ENCODE measurements at places on chromosomes 7 and 10.

DNA sequence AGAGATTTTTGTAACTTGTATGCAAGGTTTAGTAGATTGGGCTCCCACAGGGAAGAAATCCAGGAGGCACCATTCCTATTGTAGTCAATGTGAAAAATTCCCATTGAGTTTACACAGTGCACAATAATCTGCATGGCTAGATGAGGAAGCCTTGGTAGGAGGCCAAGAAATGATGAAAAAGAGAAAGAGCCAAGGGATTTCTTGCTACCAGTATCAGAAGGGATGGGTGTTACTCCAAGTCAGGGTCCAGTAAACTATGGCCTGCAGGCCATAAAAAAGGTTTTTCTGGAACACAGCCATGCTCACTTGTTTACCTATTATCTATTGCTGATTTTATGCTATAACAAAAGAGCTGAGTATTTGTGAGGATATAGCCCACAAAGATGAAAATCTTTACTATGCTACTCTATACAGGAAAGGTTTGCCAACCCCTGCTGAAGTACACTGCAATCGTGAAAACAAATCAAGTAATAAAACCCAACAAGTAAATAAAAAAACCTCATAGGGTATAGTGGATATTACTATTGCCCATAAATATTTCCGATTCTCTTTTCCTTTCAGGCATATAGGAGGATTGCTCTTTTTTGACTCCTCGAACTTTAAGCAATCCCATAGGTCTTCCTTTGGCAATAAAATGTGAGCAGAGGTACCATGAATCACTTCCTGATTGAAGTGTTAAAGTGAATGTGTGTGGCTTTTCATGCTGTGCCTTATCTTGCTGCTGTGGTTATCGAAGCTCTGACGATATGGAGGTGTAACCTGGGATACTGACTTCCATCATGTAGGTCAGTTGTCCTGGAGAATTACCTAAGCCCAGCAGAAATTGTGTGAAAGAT lies 256.3 kb upstream of the MAGI2 start:
- DNase-seq: no peak

- no peak for DNase-seq
Observed at GRCh38 chr10:114925587-114926586, 12.1 kb upstream of the TRUB1 start.

- peak; percentile 9 for DNase-seq
Observed at GRCh38 chr7:29565982-29566746, 2.5 kb downstream of the PRR15 start.

DNA sequence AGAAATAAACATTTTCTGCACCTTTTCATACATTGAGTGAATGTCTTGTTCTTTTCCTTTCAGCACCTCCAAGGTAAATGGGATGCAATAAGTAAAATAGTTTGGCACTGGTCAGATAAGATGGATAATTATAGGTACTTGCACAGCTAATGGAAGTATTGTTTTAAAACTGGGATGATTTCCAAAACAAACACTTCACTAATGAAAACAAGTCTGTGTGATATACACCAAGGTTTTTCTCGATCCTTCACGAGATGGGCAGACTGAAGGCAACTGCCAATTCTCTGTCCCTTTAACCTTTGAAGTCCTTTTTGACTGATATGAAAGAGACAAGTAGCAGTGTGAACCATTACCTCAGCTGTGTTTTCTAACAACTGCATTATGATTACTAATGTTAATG lies 423.8 kb downstream of the GFRA1 start:
- DNase-seq: no peak

DNA sequence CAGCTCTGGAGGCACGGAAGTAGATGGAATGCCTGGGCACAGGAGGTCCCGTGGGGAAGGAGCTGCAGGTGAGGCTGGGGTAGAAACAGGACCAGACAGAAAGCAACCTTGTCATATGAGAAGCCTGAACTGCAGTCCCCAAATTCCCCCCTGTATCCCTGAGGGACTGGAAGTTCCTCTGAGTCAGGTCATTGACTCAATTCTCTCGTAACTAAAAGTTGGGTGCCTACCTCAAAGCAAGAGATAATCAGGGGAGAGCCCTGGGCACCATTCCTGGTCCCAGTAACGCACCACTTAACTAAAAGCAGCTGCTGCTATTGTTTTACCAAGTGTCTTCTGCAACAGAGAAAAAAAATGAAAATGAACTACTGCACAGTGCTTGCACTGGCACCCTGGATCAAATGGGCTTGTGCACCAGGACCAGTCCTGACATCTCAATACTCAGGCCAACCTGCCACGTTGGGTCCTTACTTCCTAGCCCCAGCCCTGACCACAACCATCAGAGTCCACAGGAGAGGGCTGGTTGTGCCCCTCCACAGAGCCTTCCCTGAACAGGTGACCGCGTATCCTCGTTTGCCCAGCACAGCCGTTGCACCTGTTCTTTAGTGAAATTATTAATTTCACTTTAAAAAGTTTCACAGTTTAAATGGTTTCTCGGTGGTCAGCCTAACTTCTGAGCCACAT lies 79.3 kb downstream of the GRID1 start:
- DNase-seq: no peak

DNA sequence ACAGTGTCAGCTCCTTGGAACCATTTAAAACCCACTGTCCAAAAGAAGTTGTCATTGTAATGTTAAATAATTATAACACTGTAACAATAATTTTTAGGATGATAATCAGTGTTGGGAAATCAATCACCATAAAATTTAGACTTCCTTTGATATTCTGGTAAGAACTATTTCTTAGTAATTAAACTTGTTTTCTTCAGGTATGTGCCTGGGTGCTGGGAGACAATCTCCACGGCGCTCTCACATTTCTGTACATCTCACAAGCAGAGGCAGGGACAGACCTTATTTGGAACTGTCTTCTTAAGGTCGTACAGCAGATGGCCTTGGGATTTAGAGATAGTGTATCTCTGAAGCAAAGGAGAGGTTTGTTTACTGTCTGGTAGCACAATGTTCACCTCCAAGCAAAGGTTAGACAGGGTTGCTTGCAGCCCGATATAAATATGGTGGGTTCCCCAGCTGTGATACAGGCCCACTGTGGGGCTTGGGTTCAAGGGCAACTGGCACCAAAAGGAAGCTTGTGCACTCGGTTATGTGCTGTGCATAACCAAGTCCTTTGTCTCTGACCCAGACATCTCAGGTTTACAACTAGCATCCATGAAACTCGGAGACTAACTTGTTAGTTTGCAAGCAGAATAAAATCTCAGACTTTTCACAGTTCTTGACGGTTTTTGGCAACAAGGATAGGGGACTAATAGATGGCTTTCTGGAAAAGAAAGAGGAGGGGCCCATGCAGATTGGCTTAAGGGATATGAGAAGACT lies 125.5 kb downstream of the RNF32 start:
- no peak for DNase-seq

DNA sequence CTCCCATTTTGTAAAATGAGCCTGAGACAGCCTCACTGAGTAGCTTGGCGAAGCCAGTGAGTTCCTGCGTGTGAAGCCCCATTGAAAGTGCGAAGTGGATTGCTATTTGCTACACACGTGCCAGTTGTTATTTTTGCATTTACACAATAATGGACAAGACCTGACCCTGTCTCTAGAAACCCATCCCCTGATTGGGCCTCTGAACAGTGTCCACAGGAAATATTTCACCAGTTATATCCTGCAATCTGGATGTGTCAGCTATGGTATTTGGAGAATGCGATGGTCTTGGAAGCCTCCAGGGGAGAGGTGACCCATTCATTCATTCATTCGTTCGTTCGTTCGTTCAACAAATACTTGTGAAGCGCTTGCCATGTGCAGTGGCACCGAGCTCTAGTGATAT lies 37.1 kb downstream of the COL13A1 start:
- DNase-seq: no peak

DNA sequence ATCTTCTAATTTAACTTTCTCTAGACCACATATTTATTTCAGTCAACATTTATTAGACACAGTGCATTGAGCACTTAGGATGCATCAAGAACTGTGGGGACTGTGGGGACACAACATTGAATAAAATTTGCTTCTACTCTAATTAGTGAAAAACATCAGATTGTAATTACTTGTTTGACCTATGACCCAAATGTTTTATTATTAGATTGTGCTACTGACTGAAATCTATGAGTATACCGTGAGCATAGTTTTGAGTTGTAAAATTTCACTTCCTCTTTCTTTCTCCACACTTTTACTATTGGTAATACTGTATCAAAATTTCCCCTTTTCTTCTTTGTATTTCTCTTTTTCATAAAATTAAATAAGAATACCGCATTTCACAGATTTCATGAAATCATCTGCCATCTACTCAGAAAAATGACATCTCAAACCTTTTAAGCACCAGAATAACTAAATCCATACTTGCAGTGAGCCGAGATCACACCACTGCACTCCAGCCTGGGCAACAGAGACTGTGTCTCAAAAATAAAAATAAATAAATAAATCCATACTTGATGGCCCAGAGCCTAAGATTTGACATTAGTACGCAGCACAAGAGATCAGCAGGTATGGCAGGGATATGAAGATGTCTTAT lies 25.4 kb upstream of the INPP5F start:
- no peak for DNase-seq

DNA sequence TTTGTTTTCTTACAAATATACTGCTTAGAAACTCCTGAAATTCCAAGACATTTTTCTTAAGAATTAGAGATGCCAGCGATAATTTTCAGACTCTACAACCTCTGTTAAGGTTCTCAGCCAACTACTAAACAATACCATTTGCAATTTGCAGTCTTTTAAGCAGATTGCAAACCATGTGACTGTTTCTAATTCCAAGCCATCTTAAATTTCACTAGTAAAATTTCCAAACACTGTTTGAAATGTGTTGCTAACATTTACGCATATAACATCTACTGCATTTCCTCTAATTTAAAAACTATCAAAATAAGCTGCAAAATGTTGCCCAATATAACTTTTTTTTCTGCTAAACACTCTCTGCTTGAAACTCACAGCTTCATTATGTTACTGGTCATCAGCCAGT lies 56.0 kb upstream of the MACROH2A2 start:
- no peak for DNase-seq

DNA sequence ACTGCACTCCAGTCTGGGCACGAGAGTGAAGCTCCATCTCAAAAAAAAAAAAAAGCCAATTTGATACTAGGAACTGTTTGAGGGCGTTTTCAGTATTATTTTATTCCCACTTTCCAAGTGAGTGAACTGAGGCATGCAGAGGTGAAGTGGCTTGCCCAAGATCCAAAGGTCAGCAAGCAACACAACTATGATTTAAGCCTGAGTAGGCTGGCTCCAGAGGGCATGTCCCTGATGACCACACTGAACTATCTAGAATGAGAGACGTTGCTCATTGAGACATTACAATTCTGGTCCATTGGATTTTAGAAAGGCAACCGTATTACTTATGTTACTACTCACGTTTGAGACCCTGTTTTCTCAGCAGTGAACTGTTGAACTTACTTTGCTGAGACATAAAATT lies 20.8 kb downstream of the KCNMA1 start:
- no peak for DNase-seq

All from C1 segment of cervical spinal cord (tissue), 14 donors.